Activated CD8-positive, alpha-beta memory T cell treated with anti-CD3 and anti-CD28 coated beads for 1 hour (primary cell): ENCODE measurements at places on chromosomes 3 and 15.

DNA sequence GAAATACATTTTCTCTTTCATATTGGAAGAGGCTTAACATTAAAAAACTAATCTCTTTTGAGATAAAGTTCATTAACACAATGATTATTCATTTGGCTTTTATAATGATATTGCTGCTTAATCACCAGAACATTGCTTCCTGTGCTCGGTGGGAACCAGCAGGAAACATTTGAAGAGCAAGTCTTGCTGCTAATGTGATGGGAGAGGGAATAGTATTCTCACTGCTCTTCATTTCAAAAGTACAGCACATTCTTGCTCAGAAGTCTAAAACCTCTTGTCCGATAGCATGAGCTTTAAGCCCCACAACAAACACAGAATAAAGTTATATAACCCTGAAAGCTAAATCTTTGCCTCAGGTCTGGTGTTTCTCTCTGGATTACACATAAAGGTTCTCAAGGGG, 190.8 kb upstream of the CNTN4 start:
- no peak for DNase-seq

- DNase-seq, result no peak
Observed at GRCh38 chr15:36831904-36832287, 252.5 kb downstream of the CDIN1 start.

- DNase-seq, result no peak
Observed at GRCh38 chr3:87390821-87391220, 114.4 kb upstream of the POU1F1 start.

- DNase-seq, result no peak
Observed at GRCh38 chr3:55659701-55660100, 172.6 kb upstream of the WNT5A start.

DNA sequence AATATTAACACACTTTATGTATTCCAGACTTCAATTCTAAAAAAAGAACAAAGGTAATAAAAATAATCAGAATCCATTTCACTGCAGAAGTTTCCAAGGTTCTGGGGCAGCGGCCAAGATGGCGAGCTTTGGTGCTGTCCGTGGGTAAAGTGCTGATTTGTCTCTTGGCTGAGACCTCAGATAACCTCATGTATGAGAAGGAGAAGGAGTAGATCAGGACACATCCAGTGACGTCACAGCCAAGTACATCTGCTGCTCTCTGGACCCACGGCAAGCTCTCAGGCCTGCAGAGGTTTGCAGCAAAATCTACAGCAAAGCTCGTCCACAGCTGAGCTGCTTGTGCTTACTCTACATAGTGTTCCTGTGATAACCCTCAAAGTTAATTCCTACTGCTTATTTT, 165.7 kb downstream of the MAGI1 start:
- no peak for DNase-seq

GRCh38 chr3:193921465-193921864, 214.5 kb upstream of the HES1 start:
- DNase-seq, result no peak

- DNase-seq, result no peak
Observed at GRCh38 chr3:45164056-45164455, 17.9 kb upstream of the CDCP1 start.

GRCh38 chr3:8571256-8571655, 69.6 kb downstream of the LMCD1 start:
- no peak for DNase-seq

DNA sequence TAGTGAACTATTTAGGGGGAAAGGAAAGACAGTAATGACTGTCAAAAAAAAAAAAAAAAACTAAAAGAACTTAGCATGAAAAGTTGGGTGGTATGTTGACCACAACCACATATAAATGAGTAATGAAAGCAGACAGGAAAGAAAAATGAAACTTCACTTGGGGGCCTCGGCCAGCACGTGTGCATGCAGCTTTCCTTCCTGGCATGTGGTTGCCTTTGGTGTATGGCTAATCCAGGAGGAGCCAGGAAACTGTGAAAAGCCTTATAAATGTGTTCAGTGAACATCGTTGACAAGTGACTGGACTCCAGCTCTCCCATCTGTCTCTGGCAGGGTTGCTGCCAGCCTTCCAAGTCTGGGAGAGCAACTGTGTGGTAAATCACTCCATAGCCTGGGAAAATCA, 195.1 kb downstream of the DTWD1 start:
- no peak for DNase-seq

- no peak for DNase-seq
Observed at GRCh38 chr3:153277029-153277428, 115.0 kb downstream of the RAP2B start.

GRCh38 chr3:23685541-23686258, 120.1 kb upstream of the UBE2E1 start:
- DNase-seq, result no peak

DNA sequence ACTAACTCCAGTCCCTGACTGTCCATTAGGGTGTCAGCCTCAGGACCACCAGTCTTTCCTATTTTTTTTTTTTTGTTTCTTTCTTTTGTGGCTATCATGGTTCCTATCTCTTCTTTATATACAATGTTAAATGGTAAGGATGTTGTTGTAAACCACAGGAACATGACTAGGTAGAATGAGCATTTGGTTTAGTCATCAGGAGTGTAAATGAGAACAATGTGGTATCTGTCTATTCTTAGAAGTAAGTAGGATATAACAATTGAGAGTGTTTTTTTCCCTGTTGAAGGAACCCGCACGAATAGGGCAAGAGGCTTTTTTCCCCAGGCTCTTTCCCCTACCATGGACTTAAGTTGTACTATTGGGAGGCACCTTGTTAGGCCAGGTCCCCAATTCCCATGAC, 880.3 kb upstream of the GBE1 start:
- DNase-seq, result no peak

- no peak for DNase-seq
Observed at GRCh38 chr3:1348547-1348946, 255.7 kb downstream of the CNTN6 start.

GRCh38 chr15:38562278-38562677, 2.3 kb downstream of the RASGRP1 start:
- no peak for DNase-seq

- DNase-seq, result no peak
Observed at GRCh38 chr15:65336493-65337435, 32.3 kb downstream of the RNU5B-1 start.

DNA sequence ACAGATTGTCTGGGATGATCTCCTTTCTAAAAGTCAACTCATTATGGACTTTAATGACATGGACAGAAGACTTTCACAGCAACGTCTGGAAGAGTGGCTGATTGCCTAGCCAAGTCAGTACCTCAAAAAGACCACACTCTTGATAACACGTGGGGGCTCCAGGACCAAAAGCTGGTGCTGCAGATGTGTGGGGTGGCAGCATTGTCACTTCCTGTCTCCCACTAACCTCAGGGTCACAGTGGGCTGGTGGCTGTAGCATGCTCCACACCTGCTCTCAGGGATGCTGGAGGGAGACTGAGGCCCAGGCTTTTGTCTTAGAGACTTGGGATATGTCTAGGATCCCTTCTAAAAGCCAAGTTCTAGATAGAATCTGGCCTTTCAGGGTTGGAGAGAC, 118.1 kb downstream of the APBA2 start:
- DNase-seq, result no peak

- no peak for DNase-seq
Observed at GRCh38 chr3:106010829-106011228, 142.0 kb upstream of the CBLB start.

GRCh38 chr3:37737134-37737533, 124.5 kb upstream of the CTDSPL start:
- no peak for DNase-seq

GRCh38 chr15:48828471-48828870, 17.6 kb upstream of the CEP152 start:
- no peak for DNase-seq

- no peak for DNase-seq
Observed at GRCh38 chr3:161100994-161101393, 4.2 kb downstream of the B3GALNT1 start.

DNA sequence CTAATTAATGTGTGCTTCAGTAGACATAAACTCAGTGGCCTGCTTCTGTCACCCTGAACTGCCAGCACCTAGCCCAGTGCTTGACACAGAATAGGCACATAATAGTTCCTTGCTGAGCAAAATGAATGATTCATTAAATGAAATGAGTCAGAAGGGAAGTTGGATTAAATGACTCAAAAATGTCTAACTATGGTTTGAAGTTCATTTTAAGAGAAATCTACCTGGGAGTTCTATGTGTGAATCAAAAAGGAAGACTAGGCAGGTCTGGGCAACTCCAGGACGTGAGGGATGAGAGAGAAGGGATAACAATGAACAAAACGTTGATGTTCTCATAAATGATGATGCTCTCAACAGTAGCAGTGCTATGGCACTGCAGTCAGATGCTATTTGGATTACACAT, 175.0 kb downstream of the CFAP20DC start:
- DNase-seq, result no peak

DNA sequence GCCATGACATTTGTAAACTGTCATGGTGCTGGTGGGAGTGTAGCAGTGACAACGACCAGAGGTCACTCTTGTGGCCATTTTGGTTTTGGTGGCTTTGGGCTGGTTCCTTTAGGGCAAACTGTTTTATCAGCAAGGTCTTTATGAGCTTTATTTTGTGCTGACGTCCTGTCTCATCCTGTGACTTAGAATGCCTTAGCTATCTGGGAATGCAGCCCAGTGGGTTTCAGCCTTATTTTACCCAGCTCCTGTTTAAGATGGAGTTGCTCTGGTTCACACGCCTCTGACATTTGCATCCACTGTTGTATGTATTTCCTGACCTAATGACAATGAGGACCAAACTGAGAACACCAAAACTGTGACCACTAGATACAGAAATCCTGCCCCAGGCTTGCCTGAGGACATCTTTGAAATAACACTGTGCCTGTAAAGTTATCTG, 37.6 kb downstream of the RAB8B start:
- no peak for DNase-seq

- DNase-seq, result no peak
Observed at GRCh38 chr3:30500666-30501399, 105.6 kb upstream of the TGFBR2 start.

DNA sequence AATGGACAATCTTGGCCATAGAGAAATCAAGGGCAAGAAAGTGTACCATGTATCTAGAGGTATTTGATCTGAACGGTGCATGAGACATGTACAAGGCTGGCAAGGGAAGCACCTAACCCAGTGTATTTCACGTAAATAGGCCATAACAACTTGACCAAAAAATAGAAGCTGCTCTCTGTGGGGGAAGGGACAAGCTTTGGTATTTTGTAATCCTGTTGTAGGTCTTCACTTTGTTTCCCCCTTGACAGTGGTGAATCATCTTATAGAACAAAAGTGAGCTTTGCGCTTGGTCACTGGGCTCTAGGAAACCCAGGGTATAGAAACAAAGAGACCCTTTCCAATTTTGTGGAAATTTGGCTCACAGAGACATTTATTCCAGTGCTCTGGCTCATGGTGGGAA, 21.0 kb downstream of the LARS2 start:
- DNase-seq, result no peak

DNA sequence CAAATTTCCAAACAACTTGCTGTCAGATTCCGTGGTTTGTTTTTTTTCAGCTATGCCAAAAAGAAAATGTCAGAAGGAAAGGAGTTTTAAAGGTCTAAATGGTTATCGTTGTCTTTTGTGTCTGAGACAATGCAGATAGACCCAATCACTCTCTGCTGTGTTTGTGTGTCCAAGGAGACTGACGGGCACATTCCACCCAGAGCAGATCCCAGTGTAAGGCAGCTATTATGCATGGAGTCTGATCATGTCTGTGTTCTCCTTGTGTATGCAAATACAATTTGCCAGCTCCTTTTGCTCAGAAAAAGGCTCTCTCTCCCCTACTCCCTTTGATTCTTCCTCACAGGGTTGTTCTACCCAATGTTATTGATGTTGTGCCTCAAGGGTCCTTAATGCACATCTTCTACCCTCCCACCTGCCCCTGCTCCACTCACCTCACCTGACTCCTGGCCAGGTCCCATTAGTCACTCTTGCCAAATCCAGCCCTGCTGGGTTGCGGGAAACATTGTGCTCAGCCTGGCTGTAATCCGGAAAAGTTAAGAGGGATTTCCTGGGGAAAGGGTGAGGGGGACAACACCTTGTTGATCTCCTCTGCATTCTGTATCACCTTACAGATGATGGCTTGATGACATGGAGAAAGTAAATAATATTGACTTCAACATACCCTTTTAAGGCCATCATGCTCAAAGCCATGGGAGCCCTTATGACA, 61.0 kb downstream of the OTOL1 start:
- no peak for DNase-seq

DNA sequence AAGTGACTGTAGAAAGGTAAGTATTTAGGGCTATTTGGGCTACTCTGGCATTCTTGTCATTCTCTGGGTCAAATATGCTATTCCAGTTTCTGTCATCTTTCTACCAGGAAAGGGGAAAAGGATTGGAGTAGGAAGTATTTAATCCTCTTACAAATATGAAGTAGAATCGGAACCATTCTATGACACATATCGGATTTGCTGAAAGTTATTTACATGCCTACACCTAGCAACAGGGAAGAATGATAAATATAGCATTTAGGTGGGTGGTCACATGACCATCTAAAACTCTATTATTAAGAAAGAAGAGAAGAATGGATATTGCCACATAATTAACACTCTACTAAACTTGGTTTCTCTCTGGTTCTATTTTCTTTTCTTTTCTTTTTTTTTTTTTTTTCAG, 1353.1 kb downstream of the ZPLD1 start:
- no peak for DNase-seq

DNA sequence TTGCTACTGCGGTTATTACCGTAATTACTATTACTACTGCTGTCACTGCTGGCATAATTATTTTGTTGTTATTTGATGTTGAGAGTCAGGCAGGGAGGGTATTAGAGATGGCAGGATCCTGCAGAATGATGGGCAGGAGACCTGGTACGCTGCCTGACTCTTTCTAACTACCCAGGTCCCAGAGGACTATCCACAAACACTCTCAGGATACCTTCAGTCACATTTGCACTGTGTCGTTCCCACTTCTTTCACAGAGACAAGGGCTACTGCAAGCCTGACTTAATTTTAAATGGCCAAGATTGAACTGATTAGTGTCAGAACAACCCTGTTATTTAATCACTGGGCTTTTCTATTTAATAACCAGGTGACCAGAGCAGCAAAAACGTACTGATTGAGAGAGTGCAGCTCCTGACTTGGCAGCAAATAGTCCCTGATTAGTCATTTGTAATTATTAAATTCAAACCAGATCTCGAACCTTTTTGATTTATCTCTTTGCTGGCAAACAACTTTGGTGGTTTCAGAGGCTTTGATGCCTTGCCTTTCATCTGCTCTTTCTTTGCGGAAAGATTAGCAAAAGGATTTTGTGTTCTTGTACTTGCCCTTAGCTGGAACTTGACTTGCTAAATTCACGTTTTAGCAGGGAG, 88.8 kb upstream of the ARHGEF3 start:
- DNase-seq, result no peak

GRCh38 chr3:122030381-122031122, 8.5 kb upstream of the ILDR1 start:
- DNase-seq, result no peak
